ENCODE measurements at places on chromosomes 3 and 15. TPM values are rescaled to one million over a fixed set of nuclear protein-coding genes. Genes with fewer than 3 reads are reported as not detected.

- H3K4me1 ChIP-seq, result no peaks in the 10 kb centered on the region
- peak overlapping the region; percentile 51 for H3K4me3 ChIP-seq
- H3K27ac ChIP-seq, result no peak overlapping the region
- H3K27me3 ChIP-seq, result peaks cover 66% of the 10 kb centered on the region
- no peak for DNase-seq
These were observed 5.7 kb downstream of the PTH1R start for GRCh38 chr3:46883054-46883829.

DNA sequence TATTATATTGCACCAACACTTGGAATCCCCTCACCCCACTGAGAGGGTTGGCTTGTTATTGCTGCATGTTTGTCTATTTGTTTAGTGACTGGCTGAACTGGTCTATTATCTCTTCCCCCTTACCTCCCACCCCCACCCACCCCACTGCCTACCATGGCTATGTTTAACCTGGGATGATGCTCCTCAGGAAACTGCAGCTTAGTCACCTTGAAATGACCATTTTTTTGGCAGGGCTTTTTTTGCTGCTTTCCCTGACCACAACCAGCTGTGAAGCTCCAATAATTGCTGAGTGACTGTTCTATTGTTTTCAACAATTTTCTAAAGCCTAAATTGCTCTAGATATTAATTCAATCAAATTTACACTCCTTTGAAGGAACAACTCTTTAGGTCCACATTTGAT, 137.9 kb upstream of the CADM2 start:
- no peaks in the 10 kb centered on the region for H3K4me1 ChIP-seq
- no peak overlapping the region for H3K4me3 ChIP-seq
- H3K36me3 ChIP-seq, result no peaks in the 10 kb centered on the region
- H3K27ac ChIP-seq, result no peak overlapping the region
- no peaks in the 10 kb centered on the region for H3K27me3 ChIP-seq

- DNase-seq, result peak; percentile 64
- no peak overlapping the region for H3K4me3 ChIP-seq
- H3K27ac ChIP-seq, result peak overlapping the region; percentile 31
- no peaks in the 10 kb centered on the region for H3K27me3 ChIP-seq
- H3K4me1 ChIP-seq, result peaks cover 9% of the 10 kb centered on the region
- peaks cover 12% of the 10 kb centered on the region for H3K36me3 ChIP-seq
These were observed 33.9 kb downstream of the DET1 start for GRCh38 chr15:88512601-88513000.

GRCh38 chr3:48077815-48078214, 61.6 kb upstream of the MAP4 start:
- H3K27me3 ChIP-seq, result no peaks in the 10 kb centered on the region
- H3K4me3 ChIP-seq, result no peak overlapping the region
- H3K4me1 ChIP-seq, result peaks cover 2% of the 10 kb centered on the region
- H3K27ac ChIP-seq, result no peak overlapping the region

GRCh38 chr3:12893247-12893646, 51.9 kb upstream of the RPL32 start:
- peaks cover 6% of the 10 kb centered on the region for H3K27me3 ChIP-seq
- H3K4me1 ChIP-seq, result no peaks in the 10 kb centered on the region
- no peak for DNase-seq
- no peak overlapping the region for H3K27ac ChIP-seq
- 0 out of 2 replicates have a peak, but pooled peaks cover 3% of the 10 kb centered on the region for H3K36me3 ChIP-seq

DNA sequence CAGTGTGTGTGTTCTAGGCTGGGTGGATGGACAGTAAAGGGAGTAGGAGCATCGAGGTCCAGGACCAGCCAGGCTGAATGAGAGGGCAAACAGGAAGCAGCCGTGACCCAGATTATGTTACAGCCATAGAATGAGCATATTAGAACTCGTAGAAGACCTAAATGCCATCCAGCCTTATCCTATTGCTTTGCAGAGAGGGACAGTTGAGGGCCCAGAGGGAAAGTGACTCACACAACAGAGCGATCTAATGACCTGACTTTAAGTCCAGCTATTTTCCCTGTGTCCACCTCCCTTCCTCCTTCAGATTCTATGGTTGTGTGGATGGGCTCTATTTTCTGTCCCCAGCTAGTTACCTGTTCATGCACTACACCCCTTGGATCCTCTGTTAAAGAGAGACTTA, 634.1 kb upstream of the TBL1XR1 start:
- H3K4me1 ChIP-seq, result peaks cover 13% of the 10 kb centered on the region
- H3K36me3 ChIP-seq, result no peaks in the 10 kb centered on the region
- H3K4me3 ChIP-seq, result no peak overlapping the region
- H3K27ac ChIP-seq, result no peak overlapping the region

DNA sequence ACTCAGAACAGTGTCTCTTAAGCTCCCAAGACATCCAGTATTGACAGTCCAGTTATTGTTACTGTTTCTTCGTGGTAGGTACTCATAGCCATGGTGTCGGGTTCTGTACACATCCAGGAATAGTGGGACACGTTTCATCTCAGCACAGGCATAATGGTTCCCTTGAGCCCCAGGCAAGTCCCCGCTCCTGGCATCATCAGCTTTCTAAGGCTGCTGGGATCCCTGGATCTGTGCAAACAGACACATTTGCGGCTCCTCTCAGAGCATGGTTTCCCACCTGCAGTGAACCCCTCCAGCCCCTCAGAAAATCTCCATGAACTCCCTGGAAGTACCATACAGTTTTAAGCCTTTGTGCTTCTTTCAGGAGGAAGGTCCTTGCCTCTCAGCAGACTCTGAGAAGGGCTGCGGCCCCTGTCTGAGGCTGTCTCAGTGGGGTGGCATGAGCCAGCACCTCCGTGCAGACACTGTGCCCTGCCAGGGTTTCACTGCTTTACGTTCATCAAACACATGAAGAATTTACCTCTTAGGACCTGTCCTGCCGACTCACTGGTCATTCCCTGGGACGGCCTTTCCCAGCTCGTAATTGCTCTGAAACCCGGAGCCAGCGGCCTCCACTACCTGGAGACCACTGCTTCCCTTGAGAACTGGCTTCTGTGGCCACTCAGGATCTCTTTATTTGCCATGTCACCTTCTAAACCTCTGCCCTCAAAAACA, 124.9 kb downstream of the LRRK1 start:
- H3K4me1 ChIP-seq, result peaks cover 9% of the 10 kb centered on the region
- no peak overlapping the region for H3K4me3 ChIP-seq
- H3K27ac ChIP-seq, result no peak overlapping the region
- H3K27me3 ChIP-seq, result no peaks in the 10 kb centered on the region

GRCh38 chr3:17340693-17341092, 401.7 kb downstream of the TBC1D5 start:
- no peaks in the 10 kb centered on the region for H3K36me3 ChIP-seq
- H3K27me3 ChIP-seq, result no peaks in the 10 kb centered on the region
- no peak overlapping the region for H3K27ac ChIP-seq
- no peak for DNase-seq

DNA sequence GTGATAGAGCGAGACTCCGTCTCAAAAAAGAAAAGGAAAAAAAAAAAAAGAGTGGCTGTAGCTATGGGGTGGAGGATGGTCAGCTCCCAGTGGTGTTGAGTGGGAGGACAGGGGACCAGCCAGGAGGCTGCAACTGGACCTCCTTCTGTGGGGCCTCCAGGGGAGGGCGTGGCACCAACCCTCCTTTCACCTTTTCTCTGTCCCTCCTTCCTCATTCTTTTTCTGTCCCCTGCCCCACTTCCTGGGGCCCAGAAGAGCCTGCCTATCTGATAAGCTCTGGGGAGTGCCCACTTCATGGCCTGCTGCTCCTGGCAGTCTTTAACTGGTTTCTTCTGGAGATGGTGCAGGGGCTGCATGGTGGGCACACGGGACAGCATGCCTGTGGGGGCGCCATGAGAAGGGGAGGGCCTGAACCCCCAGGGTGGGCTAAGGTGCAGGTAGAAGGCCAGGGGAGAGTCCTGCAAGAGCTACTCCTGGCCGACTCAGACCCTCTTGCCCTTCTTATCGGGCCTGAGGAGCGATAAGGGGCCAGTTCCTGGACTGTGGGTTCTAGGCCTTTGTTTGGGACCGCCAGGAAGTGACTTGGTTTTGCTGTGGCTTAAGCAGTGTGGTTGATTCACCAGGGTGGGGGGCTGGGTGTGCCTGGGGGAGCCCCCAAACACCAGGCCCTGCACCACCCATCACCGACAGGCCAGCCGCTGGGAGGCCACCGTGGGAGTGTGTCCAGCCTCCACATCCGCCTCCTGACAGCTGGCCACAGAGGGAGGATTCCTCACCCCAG, 49.4 kb upstream of the FLNB start:
- no peak overlapping the region for H3K27ac ChIP-seq
- peaks cover 3% of the 10 kb centered on the region for H3K4me1 ChIP-seq
- no peak overlapping the region for H3K4me3 ChIP-seq

GRCh38 chr3:39222462-39222861, 30.1 kb upstream of the XIRP1 start:
- peaks cover 20% of the 10 kb centered on the region for H3K27me3 ChIP-seq
- no peak for DNase-seq
- no peak overlapping the region for H3K27ac ChIP-seq
- no peaks in the 10 kb centered on the region for H3K4me1 ChIP-seq
- no peak overlapping the region for H3K4me3 ChIP-seq

GRCh38 chr3:155548195-155548594, 196.7 kb downstream of the PLCH1 start:
- no peak overlapping the region for H3K27ac ChIP-seq
- H3K4me1 ChIP-seq, result no peaks in the 10 kb centered on the region
- H3K4me3 ChIP-seq, result no peak overlapping the region
- DNase-seq, result no peak
- H3K36me3 ChIP-seq, result no peaks in the 10 kb centered on the region

DNA sequence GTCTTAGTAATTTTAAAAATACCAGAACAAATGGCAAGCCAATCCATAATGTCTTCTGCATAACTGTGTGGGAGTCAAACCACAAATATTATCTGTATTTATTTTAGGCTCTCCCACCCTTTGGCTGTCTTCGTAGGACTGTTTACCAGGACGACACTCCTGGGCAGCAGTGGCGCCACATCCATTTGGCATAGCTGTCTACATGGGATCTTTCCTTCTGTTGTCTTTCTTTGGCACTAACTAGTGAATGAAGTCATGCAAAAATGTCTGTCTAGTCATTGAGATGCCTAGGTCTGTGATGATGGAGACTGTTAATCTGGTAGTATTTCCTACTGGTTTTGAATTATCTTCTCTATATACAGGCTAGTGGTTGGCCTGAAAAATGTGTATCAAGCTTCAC, 54.0 kb upstream of the CHMP2B start:
- no peak for DNase-seq
- H3K4me1 ChIP-seq, result no peaks in the 10 kb centered on the region
- no peaks in the 10 kb centered on the region for H3K27me3 ChIP-seq
- no peak overlapping the region for H3K4me3 ChIP-seq
- no peaks in the 10 kb centered on the region for H3K36me3 ChIP-seq

DNA sequence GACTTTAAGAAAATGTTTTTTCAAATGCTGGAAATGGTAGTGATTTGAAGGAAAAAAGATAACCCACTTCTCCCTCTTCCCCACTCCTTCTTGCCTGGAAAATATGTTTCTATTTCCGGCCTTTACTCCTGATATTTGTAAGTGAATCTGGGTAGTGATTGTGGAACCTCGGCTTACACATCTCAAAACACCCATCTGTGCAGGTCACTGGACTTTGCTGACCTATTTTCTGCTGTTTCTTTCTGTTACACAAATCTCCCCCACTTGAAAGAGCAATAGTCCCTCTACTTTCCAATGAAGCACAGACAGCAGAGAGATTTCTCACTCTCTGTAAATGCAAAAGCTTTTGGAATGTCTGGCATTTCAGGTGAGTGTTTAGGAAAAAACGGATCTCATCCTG, 76.9 kb upstream of the ICE2 start:
- no peaks in the 10 kb centered on the region for H3K27me3 ChIP-seq
- H3K36me3 ChIP-seq, result no peaks in the 10 kb centered on the region
- DNase-seq, result no peak
- no peak overlapping the region for H3K27ac ChIP-seq
- H3K4me1 ChIP-seq, result peaks cover 2% of the 10 kb centered on the region
- H3K4me3 ChIP-seq, result no peak overlapping the region

- peaks cover 21% of the 10 kb centered on the region for H3K27me3 ChIP-seq
- DNase-seq, result peak; percentile 35
- peaks cover 5% of the 10 kb centered on the region for H3K4me1 ChIP-seq
- no peak overlapping the region for H3K27ac ChIP-seq
These were observed 693 bp downstream of the RASGRP1 start for GRCh38 chr15:38563723-38564519.

DNA sequence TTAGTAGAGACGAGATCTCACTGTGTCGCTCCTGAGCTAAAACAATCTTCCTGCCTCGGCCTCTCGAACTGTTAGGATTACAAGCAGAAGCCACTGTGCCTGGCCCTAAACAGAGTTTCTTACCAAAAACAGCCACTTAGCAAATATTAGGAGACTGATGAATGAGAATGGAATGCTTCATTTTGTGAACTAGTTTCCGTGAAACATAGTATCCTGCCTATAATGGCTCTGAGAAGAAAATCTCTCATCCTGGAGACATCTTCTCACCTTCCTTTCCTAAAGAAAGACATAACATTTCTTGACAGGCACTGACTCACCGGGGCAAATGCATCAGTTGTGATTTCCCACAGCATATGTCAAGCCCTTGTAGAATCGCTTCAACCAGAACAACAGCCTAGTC, 44.9 kb downstream of the GJD2 start:
- H3K27me3 ChIP-seq, result peaks cover 8% of the 10 kb centered on the region
- H3K36me3 ChIP-seq, result no peaks in the 10 kb centered on the region
- no peak overlapping the region for H3K4me3 ChIP-seq

- H3K27ac ChIP-seq, result no peak overlapping the region
- H3K27me3 ChIP-seq, result peaks cover 7% of the 10 kb centered on the region
- no peak for DNase-seq
- H3K4me3 ChIP-seq, result no peak overlapping the region
- peaks cover 1% of the 10 kb centered on the region for H3K4me1 ChIP-seq
- no peaks in the 10 kb centered on the region for H3K36me3 ChIP-seq
These were observed 40.5 kb downstream of the SST start for GRCh38 chr3:187629711-187630110.

- no peak overlapping the region for H3K4me3 ChIP-seq
- peaks cover 14% of the 10 kb centered on the region for H3K27me3 ChIP-seq
- no peaks in the 10 kb centered on the region for H3K4me1 ChIP-seq
- H3K27ac ChIP-seq, result no peak overlapping the region
- H3K36me3 ChIP-seq, result no peaks in the 10 kb centered on the region
These were observed 32.2 kb downstream of the GRIP2 start for GRCh38 chr3:14507757-14508504.

GRCh38 chr15:63943829-63944680, 102.2 kb downstream of the DAPK2 start:
- H3K27me3 ChIP-seq, result no peaks in the 10 kb centered on the region
- H3K4me3 ChIP-seq, result no peak overlapping the region
- no peak overlapping the region for H3K27ac ChIP-seq
- no peaks in the 10 kb centered on the region for H3K36me3 ChIP-seq

DNA sequence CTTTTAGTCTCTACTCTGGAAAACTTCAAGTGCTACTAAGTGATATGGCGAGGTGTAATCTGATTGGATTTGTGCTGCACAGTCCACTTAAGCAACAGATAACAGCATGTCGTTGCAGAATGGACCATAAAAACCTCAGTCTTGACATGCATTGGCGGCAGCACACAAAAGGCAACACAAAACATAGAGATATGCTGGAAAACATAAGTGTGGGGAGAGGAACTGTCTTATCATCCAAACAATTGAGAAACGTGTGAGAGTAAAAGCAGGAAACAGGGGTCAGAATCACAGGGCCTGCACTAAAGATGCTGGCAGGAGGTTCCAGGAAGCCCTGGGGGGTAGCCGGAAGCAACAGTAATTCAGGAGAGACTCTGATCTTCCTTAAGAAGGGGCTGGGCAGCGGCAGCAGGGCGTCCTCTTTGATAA, 82.1 kb downstream of the CGNL1 start:
- H3K4me1 ChIP-seq, result no peaks in the 10 kb centered on the region
- H3K27ac ChIP-seq, result no peak overlapping the region
- no peaks in the 10 kb centered on the region for H3K36me3 ChIP-seq
- DNase-seq, result no peak

Gene SPATA12
- under 0.01 TPM for total RNA-seq

Gene USP50
- not detected for total RNA-seq

Gene CYP8B1
- not detected for total RNA-seq

Gene INTS14
- total RNA-seq, result 33.9 TPM

Gene SLC24A5
- not detected for total RNA-seq

Gene BCHE
- total RNA-seq, result 1.6 TPM

Gene PLAAT1
- 0.54 TPM for total RNA-seq

Gene PPP1R14D
- total RNA-seq, result not detected

Gene GPR149
- total RNA-seq, result not detected

Gene FBXW12
- total RNA-seq, result not detected
